LHCN-M2 (cell line): ENCODE measurements at places on chromosomes 5 and 9.

GRCh38 chr5:6744841-6745705, 31.8 kb downstream of the TENT4A start:
- DNase-seq: no peak

DNA sequence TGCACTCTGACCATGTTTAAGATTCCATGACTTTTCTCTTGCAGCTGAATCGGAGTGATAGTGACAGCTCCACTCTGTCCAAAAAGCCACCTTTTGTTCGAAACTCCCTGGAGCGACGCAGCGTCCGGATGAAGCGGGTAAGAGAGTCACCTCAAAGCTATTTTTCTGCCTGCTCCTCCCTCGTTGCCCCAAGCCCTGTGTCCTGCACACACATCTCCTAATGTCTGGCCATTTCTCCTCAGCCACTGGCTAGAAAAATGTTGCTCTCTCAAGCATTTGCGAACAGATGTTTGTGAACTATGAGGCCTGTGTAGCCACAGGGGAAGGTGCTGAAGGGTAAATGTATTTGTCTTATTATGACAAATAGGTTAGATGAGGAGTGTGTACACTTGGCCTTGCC, 25.7 kb upstream of the RARS1 start:
- DNase-seq: no peak

DNA sequence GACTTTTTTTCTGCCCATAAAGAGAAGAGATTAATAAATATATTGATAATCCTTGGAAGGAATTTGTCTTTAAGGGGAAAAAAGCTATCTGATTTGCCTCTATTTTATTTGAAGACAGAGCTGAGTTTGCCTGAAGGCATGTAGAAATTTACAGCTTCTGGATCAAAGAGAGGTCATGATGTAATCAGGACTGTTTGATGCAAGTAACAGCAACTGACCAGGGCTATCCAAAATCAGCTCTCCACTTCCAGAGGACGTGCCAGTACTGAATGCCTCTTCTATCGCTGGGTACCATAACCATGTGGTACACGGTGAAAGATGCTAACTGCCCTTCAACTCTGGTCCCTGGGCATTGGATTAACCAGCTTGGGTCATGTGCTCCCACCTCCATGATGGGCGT, 90.6 kb downstream of the ZFAND5 start:
- no peak for DNase-seq

- peak; percentile 24 for DNase-seq
Measured at GRCh38 chr5:78624011-78624541, 24.5 kb downstream of the LHFPL2 start.

DNA sequence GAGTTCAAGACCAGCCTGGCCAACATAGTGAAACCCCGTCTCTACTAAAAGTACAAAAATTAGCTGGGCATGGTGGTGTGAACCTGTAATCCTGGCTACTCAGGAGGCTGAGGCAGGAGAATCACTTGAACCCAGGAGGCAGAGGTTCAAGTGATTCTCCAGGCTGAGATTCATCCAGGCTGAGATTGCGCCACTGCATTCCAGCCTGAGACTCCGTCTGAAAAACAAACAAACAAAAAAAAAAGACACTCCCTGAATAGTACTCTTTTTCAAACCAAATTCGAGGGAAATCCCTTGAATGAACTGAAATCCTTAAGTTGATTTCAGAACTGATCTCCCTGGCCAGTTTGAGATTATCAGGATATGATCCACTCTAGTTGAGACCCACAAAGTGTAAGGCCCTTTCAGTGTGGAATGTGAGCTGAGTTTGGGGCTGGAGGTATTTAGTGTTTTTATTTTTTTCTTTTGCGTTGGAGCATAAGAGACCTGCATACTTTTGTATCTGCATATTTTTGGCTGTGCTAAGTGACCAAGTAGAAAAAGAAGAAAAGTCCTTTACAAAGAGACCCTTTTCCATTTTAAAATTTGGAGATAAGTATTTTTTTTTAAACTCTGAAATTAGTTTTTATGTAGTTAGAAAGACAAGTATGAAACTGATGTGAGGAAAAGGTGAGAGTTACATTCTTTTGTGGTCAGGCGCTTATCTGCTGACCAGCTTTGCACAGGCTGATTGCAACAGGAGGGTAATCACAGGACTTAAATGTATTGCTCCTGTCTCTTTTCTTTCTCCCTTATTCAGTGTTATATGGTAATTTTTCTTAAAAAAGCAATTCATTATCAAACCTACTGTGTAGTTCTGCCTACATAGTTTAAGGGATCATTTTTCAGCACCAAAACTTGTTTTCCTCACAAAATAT, 42.9 kb downstream of the TMEFF1 start:
- DNase-seq: no peak

DNA sequence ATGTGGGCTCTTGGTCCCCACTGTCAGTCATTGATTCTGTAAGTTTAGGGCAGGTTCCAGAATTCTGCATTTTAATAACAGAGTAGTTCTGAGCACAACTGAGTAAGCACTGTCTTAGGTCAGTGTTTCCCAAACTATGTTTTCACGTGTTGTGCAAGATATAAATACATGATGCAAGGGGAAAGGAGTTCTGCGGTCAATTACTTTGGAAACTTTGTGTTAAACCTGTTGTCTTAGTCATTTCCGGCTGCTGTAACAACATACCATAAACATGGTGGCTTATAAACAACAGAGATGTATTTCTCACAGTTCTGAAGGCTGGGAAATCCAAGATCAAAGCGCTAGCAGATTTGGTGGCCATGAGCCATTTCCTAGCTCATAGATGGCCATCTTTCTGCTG, 69.8 kb downstream of the EQTN start:
- peak; percentile 41 for DNase-seq

DNA sequence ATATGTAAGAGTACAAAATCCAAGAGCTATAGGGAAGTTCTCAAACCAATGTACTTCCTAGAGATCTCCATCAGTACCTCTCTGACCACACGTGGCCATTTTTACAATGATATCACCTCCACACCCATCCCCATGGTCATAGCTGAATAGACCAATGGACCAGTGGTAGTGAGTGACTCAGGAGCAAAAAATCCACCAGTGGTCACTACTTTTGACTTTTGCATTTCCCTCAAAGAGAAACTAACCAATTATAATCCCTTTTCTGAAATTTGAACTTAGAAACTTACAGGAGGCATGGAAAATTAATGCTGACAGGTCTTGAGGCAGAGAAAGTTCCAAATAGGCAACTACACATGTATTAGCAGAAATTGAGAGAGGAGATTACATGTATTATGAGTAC, 238.4 kb downstream of the TRPM3 start:
- peak; percentile 85 for DNase-seq

GRCh38 chr5:10301266-10301665, 6.4 kb downstream of the CMBL start:
- DNase-seq: no peak

DNA sequence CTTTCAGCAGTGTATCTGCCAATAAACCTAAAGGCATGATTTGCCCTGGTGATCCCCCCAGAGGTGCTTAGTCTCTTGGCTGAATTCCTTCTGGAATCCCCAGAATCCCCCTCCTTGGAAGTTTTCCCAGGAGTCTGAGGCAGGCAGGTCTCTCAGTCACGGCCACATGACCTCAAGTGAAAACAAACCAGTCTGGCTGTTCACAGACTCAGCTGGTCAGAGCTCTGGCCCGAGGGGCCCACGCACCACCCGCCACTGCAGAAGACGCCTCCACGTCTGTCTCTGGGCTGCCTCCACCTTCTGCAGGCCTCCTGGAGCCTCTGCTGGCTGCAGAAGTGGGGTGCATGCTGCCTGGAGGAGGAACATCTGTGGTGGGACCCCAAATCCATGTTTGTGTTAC, 52.5 kb downstream of the HRH2 start:
- DNase-seq: no peak

GRCh38 chr9:33906769-33907168, 89.8 kb downstream of the UBE2R2 start:
- DNase-seq: no peak

GRCh38 chr9:209143-209758, 5.4 kb upstream of the DOCK8 start:
- DNase-seq: no peak

DNA sequence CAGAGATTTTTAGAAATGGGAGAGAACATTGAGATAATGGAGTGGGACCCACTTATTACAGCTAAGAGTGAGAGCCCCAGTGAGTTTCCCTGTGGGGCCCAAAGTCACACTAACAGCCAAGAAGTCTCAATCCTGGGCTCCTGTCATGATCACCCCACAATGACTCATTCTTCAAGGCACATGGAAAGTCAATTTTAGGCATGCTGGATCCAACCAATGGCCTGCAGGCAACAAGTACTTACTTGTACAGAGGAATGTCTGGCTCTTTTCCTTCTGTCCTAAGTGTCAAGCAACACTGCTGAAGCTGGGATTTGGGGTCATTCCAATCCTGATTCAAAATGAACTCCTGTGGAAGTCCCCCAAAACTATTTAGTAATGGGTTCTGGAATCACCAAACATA, 123.1 kb downstream of the DROSHA start:
- peak; percentile 58 for DNase-seq

GRCh38 chr9:79477955-79478771, 93.6 kb upstream of the TLE4 start:
- peak; percentile 56 for DNase-seq

- no peak for DNase-seq
Measured at GRCh38 chr9:113179839-113180238, 29.0 kb downstream of the SLC31A2 start.

DNA sequence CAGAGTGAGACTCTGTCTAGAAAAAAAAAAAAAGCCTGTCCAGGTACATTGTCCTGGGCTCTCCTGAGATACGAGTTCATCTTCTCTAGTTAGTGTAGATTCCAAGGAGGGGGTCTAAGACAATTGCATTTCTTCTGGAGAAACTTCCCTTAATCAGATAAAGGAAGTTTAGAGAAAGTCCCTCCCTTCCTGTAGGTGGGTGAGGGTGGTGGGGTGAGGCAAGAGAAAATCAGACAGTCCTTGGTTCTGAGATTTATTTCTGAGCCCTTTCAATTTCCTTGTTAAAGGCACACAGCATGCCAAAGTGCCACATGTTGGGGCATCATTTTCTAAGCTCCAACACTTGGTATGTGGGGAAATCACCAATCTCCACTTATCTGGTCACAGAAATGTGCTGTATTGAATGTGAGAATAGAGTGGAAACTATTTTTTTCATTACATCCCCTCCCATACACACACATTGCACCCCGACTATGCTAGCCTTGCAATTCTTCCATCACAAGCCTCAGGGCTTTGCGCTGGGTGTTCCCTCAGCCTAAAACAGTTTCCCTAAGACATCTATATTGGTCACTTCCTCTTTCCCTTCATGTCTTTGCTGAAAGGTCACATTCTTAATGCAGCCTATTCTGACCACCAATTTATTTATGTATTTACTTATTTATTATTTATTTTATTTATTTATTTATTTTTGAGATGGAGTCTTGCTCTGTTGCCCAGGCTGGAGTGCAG, 5.1 kb upstream of the TUT7 start:
- DNase-seq: no peak

- DNase-seq: no peak
Measured at GRCh38 chr5:96440185-96440538, 7.1 kb upstream of the PCSK1 start.

DNA sequence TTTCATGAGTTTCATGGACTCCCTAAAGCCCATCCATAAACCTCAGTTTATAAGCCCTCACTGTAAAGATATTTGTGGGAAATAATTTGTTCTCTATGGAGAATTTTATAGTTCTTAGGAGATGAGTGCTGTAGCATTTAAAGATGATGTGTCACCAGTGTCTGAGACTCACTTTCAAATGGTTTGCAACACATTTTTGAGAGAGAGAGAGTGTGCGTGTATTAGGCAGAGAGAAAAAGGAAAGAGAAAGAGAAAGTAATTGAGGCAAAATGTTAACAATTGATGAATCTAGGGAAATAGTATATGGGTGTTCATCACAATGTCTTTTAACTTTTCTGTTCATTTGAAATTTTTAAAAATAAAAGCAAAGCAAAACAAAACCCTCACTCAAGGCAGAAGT, 479.0 kb downstream of the ZSWIM6 start:
- peak; percentile 21 for DNase-seq

DNA sequence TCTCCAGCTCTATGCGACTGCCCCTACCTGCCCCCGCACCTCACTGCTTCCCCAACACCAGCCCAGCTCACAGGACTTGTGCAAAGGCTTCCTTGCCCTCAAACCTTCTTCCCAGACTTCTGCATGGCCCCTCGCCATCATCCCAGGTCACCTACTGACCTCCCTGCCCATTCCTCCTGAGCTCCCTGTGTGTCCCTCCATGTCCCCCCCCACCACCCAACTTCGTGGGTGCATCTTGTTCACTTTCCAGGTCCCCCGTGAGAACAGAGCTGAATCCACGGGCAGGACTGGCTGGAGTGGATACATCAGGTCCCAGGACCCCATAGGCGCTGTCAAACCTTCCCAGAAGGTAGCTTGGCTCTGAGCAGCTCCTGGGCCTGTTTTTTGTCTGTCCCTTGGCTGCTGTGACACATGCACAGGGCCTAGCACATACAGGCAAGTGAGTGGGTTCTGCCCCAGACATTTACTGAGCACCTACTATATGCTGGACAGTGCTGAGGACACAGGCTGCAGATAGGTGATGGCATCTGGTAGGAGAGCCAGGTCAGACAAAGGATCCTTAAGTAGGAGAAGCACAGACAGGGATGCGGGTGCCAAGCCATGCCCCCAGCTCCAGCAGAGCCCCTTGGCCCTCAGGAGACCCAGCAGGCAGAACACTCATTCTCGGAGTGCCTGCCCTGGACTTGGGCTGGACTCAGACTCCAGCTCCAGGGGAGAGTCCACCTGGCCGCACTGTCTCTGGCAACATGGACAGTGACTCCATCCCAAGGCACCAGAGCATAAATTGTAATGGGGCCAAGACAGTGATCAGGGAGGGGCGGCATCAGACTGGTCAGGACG, 15.0 kb downstream of the NINJ1 start:
- DNase-seq: no peak

GRCh38 chr9:35353731-35354365, 136.1 kb upstream of the RUSC2 start:
- no peak for DNase-seq

DNA sequence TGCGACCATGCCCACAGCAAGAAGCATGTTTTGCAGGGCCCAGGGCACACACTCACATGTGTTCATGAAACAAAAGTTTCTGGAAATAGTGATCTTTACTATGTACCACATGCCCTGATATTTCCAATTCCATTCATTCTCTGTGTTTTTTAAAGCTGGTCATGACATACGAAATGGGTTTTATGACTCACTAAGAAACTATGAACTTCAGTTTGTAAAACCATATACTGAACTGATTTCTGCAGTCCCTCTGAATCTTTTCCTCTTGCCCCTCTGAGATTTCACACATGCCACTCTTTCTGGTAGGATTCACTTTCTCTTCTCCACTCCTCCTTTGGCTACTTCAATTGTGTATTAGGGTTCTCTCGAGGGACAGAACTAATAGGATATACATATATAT, 416.1 kb upstream of the TRPC7 start:
- peak; percentile 59 for DNase-seq

- DNase-seq: no peak
Measured at GRCh38 chr5:1098986-1099597, 12.8 kb downstream of the SLC12A7 start.

DNA sequence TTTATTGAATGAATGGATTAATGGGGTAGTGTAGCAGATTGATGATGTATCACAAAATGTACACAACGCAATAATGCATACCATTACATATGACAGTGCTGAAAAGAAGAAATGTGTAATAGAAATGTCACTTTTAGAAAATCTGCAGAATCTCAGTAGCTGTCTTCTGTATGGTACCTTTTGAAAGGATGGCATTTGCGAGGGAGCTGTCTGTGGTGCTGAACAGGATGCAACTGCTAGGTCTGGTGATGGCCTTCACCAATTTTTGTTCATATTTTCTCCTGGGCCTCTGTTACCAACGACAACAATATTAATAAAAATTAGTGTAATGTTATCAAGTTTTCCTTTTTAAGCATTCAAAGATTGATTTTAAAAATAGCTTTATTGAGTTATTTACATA, 36.2 kb upstream of the OTULIN start:
- DNase-seq: peak; percentile 49

GRCh38 chr5:143059976-143060765, 290.0 kb downstream of the ARHGAP26 start:
- DNase-seq: no peak
